Ammon's horn (tissue), 1 donor: ENCODE measurements at places on chromosomes 12 and 14.
A peak's percentile ranks its signal among the peaks of the same experiment; 100 is the strongest.

DNA sequence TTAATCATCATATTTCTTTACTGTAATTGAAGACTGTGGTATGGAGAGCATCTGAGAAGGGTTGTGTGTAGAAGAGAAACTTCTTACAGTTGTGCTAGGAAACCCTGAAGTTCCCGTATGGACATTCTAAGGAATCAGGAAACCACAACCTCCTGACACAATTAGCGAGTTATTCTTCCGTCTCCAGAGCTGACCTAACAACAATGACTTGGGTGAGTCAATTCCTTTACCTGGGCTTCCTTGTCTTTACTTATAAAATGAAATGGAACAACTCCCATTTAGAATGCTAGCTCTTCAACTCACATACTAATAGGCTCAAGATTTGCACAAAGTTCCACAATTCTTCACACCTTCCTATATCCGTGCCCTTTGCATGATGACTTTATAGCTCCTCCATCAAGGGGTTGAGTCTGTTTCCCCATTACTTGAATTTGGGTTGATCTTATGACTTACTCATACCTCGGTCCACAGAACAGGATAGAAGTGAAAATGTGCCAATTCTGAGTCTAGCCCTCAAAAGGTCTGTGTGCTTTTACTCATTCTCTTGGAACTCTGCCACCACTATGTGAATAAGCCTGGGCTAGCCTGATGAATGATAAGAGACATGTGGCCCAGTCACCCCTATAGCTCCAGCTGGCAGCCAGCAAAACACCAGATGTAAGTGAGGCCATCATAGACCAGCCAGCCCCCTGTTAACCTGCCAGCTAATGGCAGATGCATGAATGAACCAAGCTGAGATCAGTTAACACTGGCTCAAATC is 459.4 kb downstream of the ETNK1 start:
- DNase-seq, result no peak

DNA sequence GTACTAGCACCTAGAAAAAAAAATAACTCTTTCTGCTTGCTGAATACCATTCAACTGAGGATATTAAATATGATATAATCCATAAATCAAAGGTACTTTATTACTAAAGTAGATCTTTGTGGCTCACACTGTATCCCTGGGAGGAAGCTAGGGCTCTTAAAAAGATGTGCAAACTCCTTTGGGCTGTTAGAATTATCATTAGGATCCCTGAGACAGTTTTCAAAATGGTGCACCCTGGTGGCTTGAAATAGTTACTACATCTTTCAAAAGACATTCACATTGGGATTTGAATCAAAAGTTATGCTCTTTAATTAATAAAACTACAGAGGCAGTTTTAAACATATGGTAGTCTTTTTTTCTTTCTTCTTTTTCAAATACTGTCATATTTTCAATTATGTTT is 228.5 kb upstream of the G2E3 start:
- DNase-seq, result no peak

DNA sequence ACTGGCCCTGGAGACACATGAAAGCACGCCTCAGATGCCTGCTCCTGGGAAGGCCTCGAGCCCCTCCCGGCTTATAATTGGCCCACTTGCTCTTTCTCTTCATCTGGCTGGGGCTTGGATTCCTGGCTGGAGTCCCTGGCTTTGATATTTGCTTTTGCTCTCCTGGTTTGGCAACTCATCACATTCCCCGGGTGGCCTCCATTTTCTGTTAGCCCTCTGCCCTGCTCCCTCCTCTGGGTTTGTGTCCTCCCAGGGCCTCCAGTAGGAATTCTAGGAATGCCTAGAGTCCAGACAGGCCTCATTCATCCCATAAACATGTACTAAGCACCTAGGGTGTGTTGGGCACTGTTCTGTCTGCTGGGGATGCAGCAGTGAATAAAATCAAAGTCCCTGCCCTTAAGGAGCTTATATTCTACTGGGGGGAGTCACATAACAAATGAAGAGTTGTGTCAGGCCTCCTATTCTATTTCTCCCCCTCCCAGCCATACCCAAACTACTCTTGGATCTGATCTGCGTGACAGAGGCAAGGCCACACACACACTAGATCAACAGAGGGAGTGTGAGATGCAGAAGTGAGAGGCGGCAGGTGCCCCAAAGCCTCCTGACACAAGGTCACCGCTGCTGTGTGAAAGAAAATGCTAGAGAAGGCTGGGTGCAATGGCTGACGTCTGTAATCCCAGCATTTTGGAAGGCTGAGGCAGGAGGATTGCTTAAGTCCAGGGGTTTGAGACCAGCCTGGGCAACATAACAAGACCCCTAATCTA is 21.3 kb upstream of the TSPAN9 start:
- DNase-seq, result no peak

DNA sequence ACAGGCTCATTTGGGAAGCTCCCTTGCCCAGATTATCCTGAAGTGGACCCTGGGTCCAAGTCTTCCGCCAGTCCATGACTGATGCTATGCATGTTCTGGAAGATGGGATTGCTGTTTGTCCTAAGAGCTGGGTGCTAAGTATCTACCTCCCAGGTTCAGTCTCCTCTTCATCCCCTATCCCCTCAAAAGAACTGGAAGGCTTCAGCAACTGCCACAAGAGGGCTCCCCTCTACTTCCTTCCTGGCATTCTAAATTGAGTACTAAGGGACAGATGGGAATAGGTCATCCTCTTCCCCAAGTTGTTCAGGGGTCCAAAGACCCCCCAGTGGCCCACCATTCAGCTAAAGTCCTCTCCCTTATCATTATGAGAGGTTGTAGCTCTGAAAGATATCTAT is 9.0 kb upstream of the FKBP11 start:
- DNase-seq, result no peak

- DNase-seq, result no peak
Observed at GRCh38 chr12:10086387-10086786, 12.4 kb downstream of the CLEC1A start.

GRCh38 chr12:20011200-20011599 is 357.1 kb upstream of the PDE3A start:
- no peak for DNase-seq

DNA sequence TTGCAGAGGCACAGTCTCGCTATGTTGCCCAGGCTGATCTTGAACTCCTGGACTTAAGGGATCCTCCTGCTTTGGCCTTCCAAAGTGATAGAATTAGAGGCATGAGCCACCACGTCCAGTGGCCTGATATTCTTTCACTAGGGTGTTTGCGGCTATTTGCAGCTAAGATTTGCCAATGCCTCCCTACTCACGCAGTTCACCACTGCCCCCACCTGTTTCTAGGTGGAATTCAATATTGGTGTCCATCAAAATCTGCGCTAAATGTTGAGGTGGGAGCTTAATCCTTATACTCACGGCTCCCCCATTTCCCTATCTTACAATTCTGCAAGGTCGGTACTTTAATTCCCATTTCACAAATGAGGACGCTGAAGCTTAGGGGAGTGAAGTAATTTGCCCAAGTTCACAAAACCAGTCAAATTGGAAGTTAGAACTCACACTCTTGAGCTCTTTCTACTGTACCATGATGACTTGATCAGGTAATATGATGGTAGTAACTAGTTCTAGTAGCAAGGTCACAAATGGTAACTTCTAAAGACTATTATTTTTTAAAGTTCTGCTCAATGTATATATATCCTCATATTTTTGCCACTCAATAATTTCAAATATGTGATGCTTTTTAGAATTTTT is 22.1 kb upstream of the LRRC9 start:
- DNase-seq, result peak; percentile 68

GRCh38 chr12:75170640-75171185 is 38.9 kb downstream of the KCNC2 start:
- DNase-seq, result no peak

DNA sequence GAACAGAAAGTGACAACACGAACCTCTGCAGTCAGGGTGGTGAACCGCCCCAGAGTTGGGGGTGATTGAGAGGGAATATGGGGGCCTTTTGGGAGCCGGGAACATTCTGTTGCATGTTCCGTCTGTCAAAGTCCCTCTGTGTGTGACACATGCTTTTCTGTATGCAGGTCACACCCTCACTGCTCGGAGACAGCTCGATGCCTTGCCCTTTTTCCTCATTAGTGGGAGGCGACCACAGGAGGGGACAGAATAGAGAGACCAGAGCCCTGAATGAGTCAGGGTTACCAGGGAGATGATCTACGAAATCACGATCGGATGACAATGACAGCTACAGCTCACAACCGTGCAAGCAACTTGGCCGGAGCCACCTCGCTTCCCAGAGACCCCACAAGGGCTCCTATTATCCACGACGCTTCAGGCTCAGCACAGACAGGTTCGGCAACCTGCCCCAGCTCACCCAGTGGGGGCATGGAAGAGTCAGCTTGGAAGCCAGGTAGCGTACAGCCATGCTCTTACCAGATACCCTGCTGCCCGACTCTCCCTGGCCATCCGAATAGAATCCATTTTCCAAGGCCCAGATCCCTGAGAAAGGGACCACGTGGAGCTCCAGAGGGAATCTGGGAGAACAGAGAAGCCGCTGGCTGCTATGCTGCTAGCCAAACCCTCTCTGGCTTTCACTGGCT is 38.8 kb downstream of the TESC start:
- peak; percentile 36 for DNase-seq

DNA sequence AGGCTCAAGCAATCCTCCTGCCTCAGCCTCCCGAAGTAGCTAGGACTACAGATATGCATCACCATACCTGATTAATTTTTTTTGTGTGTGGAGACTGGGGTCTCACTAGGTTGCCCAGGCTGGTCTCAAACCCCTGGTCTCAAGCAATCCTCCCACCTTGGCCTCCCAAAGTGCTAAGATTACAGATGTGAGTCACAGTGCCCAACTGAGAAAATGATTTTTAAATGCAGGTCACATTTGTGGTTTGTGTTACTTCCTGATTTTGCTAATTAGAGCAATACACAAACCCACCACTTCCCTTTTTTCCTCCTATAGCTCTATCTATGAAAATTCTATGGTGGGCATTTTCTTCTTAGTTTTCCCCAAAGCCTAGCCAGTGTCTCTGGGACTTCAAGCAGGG is 45.5 kb upstream of the TMEM263 start:
- DNase-seq, result no peak

DNA sequence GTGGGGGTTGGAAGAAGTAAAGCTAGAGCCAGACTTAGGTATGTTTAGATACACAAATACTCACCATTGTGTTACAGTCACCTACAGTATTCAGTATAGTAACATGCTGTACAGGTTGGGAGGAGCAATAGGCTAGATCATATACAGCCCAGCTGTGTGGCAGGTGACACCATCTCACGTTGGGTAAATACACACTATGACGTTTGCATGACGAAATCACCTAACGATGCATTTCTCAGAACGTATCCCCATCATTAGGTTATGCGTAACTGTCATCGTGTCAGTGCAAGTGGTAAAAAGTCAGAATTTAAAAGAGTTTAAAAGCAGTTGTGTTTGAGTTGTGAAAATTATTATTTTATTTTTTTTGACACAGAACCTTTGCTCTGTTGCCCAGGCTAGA is 167.1 kb downstream of the APAF1 start:
- DNase-seq, result no peak

DNA sequence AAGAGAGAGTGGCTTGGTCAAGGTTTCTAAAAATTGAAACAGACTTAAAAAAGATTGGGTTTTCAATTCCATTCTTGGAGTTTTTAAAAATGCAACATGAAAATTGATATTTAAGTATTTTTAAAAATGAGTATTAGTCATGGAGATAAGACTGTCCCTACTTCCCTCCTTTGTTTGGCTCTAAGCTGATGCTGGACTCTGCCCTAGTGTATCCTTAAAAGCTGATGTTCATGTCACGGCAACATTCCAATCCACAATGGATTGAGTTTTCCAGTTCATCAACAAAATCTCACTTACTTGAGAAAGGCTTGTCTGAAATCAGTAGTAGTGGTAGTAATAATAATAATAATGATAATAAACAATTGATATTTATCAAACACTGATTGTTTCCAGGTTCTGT is 119.0 kb upstream of the SLC38A2 start:
- no peak for DNase-seq

- peak; percentile 52 for DNase-seq
Observed at GRCh38 chr14:91417120-91417982, at the start of gene CCDC88C. CCDC88C (minus strand) TSS chr14:91417820; CDS start chr14:91417690, 130 bp downstream.

DNA sequence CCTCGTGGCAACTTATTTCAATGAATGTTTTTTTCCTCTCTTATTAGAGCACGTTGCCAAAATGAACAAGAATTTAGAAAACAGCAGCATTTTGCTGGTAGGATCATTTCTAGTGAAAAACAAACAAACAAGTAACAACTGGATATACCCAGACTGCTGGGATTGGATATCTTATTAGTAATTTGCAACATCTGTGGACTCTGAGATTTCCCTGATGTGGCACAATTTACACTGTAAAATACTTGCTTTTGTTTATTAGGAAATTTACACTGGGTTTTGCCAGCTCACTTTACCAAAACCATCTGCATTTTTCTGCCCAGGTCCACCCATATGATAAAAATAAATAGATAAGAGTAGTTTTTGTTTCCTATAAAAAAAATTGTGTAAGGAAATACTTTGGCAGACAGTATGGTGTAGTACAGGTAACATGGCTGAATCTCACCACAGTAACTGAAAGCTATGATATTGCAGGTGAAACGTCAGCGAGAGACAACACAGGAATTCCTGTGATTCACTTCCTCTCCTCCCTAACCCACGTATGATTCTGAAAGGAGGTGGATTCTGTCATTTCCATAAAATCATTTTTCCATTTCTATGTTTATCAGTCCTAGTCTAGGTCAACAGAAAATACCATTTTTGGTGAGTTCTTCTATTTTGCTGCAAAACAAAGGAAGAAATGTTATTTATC is 176.2 kb upstream of the NOVA1 start:
- no peak for DNase-seq

DNA sequence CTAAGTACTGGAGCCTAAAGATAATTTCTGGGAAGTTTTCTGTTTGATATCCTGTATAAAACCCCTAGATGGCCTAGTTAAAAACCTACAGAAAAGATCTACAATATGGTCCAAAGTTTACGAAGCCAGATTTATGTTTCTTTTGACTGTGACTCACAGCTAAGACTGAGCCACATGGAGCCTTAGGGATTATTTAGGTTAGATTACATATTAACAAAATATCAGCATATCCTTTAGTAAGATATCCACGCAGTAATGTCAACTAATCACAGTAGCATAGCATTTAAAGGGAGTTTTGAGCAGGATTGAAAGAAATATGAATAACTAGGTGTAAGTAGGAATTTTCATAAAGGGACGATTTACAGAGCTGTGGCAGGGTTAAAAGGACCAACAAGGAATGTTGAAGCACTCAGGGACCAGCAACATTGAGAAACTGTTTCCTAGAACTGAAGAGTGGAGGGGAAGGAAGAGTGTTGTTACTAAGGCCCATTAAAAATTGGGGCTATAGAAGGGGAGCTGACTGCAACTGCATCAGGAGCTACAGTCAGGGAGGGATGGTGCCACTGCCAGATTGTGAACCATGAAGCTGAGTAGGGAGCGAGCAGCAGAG is 155.5 kb downstream of the DACT1 start:
- DNase-seq, result no peak

DNA sequence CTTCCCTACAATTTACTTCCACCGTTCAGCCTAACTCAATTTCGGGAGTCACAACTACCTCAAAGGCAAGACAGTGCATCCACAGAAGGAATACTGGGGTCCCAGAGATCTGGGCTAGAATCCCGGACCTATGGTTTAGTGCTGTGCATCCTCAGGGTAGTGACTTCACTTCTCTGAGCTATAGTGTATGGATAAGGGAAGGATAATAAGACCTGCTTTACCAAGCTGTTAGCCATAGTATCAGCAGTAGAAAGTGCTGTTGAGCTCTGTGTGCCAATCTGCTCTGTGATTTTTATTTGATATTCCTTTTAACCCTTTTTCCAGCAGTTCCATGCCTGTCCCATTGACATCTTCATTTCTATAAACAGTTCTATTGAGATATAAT is 1044.3 kb downstream of the BCL11B start:
- DNase-seq, result no peak
